ENCODE measurements at places on chromosomes 3 and 15.

GRCh38 chr3:101229681-101230080 lies 90.7 kb downstream of the IMPG2 start:
- DNase-seq, result no peak

DNA sequence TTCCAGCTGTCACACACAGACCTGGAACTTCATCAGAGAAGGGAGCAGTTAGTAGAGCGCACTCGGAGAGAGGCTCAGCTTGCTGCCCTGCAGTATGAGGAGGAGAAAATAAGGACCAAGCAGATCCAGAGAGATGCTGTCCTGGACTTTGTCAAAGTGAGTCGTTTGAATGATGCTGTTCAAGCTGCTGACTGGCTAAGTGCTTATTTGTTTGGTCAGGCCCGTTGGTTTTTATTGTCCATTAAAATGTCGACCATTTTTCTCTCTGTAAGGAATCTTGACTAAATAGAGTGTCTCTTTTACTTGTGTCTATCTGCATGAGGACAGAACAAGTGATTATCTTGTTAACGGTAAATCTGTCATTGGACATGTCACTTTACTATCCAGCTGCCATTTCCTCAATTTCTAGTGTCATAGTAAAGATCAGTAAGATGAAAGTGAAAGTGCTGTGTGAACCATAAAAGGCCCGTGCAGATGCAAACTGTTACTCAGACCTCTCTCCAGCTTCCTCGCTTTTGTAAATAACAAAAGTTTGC lies 56.9 kb downstream of the LRCH3 start:
- DNase-seq, result peak; percentile 39

DNA sequence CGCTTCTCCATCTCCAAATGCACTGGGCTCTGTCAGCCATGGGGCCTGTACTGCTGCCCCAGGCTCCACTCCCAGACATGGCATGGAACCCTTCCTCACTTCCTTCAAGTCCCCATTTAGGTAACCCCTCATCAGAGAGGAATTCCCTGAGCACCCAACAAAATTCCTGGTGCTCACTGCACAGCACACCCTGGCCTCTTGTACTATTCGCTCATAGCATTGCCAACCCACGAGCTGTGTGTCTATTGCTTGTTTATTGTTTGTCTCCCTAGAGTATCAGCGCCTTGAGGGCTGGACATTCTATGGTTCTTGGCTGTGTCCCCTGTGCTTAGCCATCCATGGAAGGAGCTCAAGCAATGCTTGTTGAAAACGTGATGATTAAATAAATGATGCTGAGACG lies 46.1 kb upstream of the SLCO2A1 start:
- DNase-seq, result no peak

DNA sequence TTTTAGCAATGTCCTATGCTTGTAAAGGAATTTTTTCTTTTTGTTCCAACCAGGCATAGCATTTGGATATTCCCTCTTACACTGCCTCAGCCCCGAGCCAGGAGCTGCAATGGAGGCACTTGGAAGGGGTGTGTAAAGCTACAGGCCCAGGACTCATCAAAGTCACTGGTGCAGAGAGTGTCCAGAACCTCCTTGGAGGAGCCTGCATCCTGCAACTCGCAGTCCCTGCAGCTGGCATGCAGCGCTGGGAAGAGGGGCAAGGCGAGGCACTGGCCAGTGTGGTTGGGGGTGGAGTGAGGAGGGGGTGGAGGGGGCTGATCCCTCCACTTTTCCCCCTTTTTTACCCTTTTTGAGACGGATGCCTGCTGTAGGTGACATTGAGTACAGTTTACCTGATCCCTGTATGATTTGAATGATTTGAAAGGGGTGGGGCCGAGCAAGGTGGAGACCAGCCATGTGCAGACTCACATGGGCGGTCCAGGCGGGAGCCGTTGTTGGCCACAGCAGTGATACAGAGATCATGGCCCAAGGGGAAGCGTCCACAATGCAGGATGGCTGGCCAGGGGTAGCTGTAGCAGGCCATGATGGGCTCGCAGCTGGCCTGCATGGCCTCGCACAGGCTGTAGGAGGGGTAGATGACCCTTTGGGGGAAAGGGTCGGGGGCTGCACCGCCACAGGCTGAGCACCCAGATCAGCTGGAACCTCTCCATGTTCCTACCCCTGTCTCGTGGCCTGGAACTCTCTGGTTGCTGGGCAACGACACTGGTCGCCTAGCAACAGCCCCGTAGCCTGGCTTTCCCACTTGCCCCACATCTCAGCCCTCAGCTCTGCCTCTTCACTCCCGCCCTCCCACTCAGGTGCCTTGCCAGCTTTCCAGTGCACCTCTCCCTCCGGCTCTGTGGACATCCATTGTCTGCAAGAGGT lies 7.9 kb downstream of the P4HTM start:
- DNase-seq, result no peak

- DNase-seq, result no peak
Observed at GRCh38 chr3:35927441-35927840, 288.1 kb downstream of the ARPP21 start.

DNA sequence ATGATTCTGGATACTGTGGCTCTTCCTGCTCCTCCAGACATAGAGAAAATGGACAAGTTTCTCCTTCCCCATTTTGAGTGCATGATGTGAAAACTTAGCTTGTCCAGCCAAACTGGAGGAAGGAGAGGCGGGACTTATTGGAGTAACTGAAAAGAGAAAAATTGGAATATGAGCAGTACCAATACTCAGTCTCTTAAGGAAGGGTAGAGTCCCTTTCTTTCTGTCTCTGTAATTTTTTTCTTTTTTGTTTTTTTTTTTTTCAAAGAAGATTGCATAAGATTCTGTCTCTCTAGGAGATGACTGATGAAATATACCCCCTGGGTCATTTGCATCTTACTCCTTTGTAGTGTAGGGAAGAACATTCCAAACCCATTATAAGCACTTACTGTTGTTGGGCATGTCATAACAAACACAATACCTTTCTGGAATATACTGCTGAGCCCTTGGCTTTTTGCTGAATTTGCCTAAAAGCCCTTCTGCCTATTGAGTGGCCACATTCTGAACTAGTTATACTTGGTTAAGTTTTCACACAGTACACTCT lies 498.1 kb upstream of the TPRG1 start:
- DNase-seq, result no peak

DNA sequence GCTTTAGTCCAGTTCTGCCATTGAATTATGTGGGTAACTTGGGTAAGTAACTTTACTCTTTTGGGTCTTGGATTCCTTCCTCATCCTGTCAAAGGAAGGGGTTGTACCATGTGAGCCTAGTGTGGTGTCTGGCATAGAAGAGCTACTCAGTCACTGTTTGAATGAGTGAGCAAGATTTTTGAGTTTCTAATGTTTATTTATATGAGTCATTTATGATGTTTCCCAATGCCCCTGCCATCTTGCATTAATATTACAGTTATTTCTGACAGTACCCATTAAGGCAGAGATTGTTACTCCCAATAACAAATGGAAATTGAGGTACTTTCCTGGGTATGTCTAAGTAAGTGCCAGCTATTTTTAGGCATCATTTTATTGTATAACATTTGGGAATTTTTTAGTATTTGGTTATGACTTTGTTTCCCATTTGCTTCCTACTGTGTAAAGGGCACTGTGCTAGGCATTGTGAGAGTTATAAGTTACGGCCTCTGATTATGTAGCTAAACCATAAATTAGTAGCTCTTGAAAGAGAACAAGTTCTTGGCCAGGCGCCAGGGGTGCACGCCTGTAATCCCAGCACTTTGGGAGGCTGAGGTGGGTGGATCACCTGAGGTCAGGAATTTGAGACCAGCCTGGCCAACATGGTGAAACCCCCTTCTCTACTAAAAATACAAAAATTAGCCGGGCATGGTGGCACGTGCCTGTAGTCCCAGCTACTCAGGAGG lies 23.5 kb downstream of the NR1D2 start:
- DNase-seq, result no peak

DNA sequence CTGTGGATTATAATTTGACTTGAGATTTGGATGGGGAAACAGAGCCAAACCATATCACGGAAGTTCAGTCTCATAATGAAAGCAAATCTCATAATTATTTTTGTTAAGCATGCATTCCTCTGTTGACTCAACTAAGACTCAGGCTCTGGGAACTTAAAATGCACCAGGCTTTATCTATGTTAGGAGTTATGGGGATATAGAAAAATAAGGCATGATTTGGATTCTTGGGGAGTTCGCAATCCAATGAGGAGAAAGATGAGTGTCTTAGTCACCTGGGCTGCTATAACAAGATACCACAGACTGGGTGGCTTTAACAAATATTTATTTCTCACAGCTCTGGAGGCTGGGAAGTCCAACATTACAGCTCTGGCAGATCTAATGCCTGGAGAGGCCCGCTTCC lies 89.4 kb upstream of the TJP1 start:
- no peak for DNase-seq

GRCh38 chr15:95843241-95843910 lies 487.1 kb upstream of the NR2F2 start:
- no peak for DNase-seq

DNA sequence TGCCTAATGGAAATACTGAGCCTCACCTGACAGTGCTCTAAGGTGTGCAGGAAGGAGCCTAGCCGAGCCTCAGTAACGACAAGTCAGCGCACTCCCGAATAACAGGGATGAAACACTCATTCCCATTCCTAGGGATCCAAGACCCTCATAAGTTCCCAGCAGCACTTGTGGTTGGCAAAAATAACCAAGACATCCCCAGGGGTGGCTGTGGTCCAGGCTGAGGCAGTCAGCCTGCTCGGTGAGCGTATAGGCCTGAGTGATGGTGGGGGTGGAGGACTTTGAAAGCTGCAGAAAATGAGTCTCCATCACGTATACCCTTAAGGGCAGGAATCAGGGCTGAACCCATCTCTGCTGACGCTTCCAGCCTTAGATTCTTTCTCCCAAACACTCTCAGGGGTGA lies 120.1 kb downstream of the SMAD6 start:
- DNase-seq, result no peak

DNA sequence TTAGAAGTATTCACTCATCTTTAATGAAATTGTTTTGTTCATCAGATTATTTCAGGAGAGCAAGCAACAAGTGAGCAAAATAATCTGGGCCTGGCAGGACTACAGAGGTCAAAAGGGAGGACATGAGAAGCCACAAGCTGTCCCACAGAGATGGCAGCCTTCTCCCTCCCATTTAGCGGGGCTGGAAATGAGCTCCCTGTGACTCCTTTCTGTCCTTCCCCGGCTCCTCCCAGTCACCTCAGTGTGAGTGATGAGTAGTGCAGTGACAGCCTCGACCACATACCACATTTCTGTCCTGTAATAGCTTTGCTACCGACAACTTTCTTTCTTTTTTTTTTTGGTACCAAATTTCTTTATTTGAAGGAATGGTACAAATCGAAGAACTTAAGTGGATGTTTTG lies 38.0 kb downstream of the RAB7A start:
- DNase-seq, result no peak

DNA sequence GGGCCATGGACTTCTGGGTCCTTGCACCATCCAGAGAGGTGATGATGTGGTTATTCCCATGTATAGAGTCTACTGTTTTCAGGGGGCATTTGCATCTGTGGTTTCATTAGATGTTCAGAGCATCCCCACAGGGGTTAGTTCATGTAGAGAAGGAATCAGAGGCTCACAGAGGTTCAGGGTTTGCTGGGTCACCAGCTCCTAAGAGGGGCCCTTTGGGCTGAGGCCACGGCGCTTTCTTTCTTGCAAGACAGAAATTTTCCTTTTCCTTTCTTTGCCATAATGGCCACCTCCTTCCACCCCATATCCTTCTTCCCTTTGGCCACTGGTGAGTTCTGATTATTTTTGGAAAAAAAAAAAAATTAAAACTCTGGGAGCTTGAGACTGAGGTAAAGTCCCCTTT lies 62.3 kb downstream of the APBA2 start:
- no peak for DNase-seq

DNA sequence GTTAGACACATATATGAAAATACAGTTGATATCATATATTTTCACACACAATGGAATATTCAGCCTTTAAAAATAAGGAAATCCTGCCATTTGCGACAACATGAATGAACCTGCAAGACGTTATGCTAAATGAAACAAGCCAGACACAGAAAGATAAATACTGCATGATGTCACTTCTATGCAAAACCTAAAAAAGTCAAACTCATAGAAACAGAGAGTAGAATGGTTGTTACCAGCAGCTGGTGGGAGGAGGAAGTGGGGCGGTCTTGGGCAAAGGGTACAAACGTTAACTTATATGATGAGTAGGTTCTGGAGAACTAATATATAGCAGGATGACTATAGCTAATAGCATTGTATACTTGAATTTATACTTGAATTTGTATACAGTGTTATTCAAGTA lies 213.2 kb upstream of the NR2F2 start:
- DNase-seq, result no peak
